Kidney glomerular epithelial cell (primary cell): ENCODE measurements at places on chromosomes 1 and 21.

- no peak for DNase-seq
Observed at GRCh38 chr1:238281418-238281817, 390.7 kb upstream of the ZP4 start.

DNA sequence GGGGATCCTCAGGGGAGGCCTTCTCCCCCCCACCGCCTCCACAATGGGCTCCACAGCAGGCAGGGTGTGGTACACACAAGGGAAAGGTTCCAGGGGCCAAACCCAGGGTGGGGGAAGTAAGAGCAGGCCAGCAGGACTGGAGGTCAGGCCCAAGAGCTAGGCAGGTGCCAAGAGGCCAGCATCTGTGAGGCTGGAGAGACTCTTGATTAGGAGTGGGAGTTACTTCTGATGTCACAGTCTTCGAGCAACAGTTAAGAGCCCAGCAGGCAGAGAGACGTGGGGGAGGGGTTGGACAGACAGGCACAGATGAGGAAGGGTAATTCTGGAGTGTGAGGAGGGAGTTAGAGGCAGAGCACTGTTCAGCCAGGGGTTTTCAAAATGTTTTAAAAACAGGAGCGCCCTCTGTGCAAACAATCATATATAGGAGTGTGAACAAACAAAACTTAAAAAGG is 55.8 kb downstream of the SLC9A1 start:
- peak; percentile 73 for DNase-seq

DNA sequence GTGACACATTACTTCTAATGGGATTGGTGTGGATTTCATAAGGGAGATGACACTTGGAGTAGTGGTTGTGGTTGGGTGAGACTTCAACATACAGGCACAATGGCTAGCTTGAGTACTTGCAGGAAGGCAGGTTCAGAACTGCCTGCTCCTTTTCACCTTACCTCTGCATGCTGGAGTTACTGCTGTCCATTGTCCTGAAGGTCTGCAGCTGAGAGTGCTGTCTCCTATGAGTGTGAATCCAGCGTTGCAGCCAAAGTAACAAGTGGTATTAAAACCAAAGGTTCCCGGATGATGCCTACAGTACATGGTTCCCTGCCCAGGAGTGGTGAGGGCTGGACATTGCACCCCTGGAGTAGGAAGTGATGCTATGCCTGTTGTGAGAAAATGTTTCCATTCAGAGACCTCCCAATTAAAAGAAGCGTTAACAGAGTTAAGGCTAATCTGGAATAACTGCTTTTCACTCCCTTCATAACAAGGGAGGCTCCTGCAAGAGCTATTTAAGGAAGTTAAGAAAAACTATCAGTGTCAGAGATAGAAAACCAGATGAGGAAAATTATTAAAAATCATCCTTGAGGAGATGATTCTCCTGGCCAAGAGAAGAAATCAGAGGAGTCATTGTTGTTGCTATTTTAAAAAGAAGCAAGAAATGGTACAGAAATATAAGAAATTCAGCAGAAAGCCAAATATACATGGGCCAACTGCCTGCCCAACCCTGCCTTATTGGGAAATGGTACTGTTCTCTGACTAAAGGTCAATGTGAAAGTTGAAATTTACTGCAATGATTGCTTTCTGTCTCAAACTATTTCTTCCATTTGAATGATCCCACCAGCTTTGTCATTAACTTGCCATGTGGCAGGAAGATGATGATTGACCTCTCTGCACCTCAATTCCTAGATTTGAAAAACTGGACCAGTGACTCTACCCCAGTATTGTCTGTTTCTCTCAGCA is 9.8 kb upstream of the F5 start:
- peak; percentile 65 for DNase-seq

GRCh38 chr1:181169281-181169865 is 80.9 kb downstream of the IER5 start:
- DNase-seq, result no peak

- no peak for DNase-seq
Observed at GRCh38 chr1:246677842-246678241, 46.4 kb upstream of the SCCPDH start.

DNA sequence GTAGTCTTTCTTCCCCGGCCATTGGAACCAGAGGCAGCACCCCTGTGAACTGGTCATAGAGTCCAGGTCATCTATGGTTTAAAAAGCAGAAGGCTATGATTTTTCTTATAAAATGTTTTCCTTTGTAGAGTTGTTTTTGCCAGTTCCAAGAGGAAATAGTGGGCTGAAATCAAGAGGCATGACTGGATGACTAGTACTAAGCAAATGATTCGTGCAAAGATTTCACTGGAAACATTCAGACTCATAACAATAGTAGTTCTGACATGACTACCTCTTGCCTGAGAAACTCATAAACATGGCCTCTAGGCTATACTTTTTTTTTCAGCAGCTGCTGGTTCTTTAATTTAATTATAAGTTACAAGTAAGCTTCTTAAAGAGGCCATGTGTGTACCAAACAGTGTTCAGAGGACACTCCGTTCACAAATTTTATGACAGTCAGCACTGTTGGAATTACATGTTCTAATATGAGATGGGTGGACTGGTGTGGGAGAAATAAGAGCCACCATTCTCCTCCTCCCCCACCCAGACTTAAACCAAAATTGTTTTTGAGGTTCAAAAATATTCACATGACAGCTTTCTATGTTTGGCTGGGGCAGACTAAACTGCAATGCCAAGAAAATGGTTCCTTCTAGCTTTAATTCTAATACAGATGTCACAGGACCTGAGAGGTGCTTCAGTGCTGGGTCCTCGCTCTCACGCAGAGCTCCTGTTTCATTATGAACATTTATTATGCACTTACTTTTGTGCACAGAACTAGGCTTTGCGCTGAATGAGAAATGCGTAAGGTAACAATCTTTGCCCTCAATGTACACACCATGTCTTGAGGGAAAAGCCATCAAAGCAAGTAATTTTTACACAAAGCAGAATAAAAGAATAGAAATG is 147.5 kb downstream of the ZC3H11B start:
- peak; percentile 67 for DNase-seq

GRCh38 chr21:21029164-21029563 is 31.0 kb downstream of the NCAM2 start:
- no peak for DNase-seq

GRCh38 chr1:219904934-219905333 is 23.4 kb downstream of the SLC30A10 start:
- DNase-seq, result no peak

- DNase-seq, result no peak
Observed at GRCh38 chr1:53066891-53067738, 5.1 kb downstream of the PODN start.

- no peak for DNase-seq
Observed at GRCh38 chr1:201779351-201779880, 49.5 kb upstream of the IPO9 start.

DNA sequence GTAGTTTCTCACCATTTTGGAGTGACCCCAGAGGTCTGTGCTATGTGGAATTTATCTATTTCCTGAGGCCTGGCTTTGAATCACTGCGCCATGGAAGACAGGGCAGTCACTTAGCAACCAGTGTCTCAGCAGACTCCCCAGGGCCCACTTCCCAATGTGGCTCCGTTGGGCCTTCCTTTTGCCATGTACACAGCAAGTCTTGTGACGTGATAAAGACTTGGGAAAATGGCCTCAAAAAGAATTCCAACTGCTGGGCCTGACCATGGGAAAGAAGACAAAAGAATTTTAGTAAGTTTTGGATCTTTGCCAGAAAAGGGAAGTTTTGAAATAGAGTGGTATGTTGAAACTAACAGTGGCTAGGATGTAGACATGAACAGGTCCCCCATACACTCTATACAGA is 36.2 kb downstream of the TLR5 start:
- no peak for DNase-seq

GRCh38 chr1:5525597-5526384 is 466.4 kb downstream of the NPHP4 start:
- no peak for DNase-seq
